ENCODE measurements at places on chromosomes 3 and 15.

DNA sequence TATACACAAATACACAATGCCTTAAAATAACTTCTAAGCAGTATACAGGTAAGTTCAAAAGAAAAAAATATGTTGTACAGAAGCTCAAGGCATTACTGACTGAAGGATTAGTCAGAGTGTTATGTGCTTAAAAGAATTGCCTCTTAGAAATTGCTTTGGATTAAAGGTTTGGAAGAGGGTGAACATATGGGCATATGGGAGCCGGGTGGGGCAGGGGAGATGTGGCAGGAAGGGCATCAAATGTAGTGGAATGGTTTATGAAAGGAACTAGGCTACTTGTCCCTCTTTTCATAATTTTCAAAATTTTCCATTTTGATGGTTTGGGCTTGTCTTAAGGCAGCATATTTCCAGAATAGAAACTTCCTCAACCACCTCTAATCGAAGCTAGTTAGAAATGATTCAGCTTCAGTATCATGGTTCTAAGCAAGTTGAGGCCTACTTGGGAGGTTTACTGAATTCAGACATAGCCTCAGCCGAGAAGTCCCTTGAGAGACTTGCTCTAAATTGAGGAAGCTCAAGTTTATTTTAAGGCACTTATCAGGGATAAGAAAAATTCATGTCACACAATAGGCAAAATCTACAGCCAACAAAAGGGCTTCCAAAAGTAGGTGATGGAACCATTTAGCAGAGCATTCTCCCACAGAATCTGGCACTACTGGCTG is 10.1 kb upstream of the GOLGB1 start:
- DNase-seq, result no peak

DNA sequence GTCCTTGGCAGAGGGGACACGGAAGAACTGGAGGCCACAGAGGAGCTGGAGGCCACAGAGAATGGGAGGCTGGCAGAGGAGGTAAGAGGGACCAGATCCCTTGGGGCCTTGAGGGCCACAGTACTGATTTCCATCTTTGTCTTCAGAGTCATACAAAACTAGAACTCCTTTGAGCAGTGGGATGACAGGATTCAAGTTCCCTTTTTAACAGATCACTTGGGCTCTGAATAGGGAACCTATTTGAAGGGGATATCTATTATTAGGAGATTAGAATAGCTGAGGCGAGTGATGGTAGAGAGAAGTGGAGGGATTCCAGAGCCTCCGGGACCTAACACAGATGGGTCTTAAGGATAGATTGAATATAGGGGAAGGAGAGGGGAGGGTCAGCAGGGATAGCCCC is 55.7 kb downstream of the OXNAD1 start:
- no peak for DNase-seq

- DNase-seq, result no peak
These were observed 53.3 kb upstream of the CMSS1 start for GRCh38 chr3:99764377-99764776.

- DNase-seq, result no peak
These were observed 328.6 kb upstream of the RGMA start for GRCh38 chr15:93417631-93418030.

DNA sequence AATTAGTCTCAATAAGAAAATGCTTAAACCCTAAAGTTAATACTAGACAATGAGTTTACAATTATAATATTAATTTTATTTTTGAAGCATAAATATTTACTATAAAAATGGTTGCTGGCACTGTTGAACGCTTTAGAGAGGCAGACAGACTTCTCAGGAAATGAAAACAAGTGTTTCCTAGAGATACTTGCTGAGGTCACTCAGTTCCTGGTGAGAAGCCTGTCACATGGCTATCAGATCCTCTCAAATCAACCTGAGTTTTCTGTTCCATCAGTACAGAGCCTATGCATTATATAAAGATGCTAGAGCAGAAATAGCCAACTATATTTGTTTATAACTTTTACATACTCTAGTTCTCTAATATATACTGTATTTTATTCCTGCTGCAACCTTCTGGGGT is 109.2 kb downstream of the MYO5A start:
- no peak for DNase-seq

DNA sequence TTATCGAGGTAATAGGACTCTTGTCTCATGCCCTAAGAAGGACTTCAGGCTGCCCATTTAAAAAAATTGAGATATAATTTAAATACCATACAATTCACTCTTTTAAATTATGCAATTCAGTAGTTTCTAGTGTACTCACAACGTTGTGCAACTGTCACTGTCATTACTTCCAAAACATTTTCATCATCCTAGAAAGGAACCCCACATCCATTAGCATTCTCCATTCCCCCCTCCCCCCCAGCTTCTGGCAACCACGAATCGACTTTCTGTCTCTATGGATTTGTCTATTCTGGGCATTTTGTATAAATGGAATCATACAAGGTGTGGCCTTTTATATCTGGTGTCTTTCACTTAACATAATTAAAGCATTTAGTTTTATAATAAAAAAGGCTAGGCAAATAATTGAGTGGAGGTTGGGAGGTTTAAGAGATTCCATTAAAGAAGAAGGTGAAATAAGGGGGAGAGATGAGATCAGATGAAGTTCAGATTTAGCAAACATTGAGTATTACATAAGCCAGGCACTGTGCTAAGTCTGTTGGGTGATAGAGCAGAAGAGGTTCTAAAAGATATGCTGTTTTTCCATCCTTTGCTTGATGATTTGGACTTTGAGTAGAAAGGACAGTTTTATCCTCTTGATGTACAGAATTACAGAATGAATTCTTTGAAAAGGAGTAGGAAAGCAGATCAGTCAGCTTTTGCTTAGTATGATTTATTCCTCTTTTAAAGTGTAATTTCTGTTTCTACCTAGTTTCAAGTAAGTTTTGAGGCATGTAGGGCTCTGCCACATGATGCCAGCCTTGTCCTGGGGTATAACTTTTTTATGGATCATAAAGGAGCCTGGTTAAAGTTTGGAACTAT is 36.3 kb downstream of the UBE2E2 start:
- no peak for DNase-seq

DNA sequence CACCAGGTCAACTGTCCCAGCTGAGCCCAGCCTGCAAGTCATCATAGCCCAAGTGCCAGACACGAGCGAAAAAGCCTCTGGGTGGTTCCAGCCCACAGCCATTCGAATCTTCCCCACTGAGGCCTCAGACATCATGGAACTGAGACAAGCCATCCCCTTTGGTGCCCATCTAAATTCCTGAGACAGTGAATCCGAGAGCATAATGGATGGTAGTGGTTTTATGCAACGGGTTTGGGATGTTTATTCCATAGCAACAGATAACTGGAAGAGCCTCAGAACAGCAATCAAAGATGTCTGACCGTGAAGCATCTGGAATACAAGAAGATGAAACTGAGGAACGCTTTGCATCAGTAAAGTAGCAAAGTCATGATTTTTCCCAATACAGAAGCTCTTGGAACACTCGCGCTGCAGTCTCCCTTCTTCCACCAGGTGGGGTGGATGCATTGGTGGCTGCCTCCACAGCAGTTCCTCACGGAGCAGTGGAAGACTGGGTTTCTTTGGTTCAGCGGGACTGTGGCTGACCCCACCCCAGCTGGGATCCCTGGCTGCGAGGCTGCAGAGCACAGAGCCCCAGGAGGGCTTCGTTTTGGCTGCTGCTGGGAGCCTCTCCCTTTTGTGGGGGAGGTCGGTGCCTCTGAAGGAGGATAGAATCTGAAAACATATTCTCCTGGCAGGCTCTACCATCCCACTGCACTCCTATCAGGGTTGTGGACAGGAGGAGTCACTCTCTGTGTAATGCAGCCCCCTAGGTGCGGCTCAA is 26.4 kb upstream of the PDE8A start:
- DNase-seq, result peak; percentile 53

GRCh38 chr3:152352554-152352953 is 83.8 kb downstream of the MBNL1 start:
- no peak for DNase-seq

- no peak for DNase-seq
These were observed 53.7 kb downstream of the CHST2 start for GRCh38 chr3:143173242-143173641.

DNA sequence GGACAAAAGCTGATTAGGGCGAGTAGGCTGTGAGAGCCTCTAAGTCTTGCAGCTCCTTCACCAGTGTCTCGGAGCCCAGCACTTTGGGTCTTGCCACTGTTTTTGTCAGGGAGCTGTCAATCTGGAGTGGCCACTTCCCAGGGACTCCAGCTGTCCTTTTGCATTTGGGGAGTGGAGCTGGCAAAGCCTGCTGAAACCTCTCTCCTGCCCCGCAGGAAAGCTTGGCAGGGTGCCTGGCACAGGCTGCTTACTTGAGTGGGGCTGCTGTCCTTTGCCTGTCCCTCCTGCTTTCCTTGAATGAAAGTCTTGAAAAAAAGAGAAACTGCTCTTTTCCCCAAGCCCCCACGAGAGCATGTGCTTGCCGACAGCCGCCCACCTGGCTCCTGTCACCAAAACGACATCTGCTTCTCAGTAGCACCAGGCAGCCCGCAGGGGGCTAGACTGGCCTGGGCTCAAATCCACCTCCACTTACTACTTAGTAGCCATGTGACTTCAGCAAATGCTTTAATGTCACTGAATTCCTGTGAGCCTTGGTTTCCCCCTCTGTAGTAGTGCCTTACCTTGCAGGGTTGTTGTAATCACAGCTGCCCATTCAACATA is 13.7 kb downstream of the USP13 start:
- DNase-seq, result no peak

DNA sequence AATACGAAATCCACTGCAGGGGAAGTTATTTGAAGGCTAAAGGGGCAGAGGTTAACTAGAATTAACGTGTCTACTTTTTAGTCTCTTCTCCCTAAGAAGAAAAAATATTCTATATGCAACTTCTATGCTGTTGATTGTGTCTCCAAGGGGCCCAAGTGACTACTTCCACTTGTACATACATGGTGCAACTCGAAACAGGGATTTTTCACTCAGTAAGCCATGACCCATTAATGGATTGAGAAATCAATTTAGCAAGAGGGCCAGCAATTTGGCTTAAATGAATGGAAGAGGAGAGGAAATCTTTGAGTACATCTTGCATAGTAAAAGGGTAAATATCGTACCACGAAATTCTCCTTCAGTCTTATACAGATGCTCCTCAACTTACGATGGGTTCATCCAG is 151.1 kb upstream of the HES1 start:
- DNase-seq, result no peak

DNA sequence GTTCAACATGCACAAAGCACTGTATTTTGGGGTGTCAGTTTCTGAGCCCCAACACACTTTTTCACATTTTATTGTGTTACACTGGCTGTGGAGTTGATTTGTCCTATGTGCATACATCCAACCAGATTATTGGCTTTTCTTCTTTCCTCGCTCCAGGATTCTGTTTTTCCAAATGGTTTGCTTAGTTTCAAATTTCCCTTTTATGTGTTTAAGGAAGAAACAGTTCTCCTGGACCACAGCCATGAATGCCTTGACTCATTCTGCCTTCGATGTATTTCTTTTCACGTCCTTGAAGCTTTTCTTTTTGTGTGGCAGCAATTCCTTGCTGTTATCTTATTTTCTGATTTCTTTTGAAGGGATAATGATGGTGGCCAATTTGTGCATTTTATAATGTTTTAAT is 53.8 kb downstream of the CACNA2D3 start:
- DNase-seq, result no peak

DNA sequence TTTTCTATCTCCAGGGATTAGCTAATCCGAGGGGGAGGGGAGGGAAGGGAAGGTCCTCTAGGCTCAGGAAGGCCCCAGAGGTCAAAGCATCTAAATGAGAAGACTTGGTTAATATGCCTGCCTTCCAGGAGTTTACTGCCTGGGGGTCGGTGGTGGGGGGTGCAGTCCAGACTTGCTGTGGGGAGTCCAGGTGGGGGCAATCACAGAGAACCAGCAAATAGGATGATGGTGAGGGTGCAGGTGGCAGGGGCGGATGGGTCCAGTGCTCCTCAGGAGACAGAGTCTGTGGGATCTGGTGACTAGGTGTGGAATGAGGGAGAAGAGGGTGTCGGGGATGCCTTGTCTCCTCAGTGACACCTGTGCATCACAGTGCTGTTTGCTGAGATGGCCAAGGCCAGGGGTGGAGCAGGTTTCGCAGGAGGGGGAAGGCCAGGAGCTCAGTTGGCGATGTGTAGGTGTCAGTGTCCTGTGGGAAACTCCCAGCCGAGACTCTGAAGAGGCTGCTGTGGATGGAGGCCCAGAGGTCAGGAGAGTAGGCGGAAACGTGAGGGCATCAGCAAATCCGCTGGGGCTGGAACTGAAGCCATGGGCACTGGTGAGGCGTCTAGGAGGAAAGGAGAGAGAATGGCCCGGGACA is 8.1 kb downstream of the CFAP100 start:
- DNase-seq, result no peak

All from GM04504 (cell line).